Thoracic aorta (tissue), 2 donors: ENCODE measurements at places on chromosomes 6 and 20.

- peak overlapping the region; percentile 21 for H3K4me3 ChIP-seq
- H3K27me3 ChIP-seq, result no peaks in the 10 kb centered on the region
- H3K36me3 ChIP-seq, result no peaks in the 10 kb centered on the region
- no peak overlapping the region for H3K27ac ChIP-seq
- H3K4me1 ChIP-seq, result peaks cover 43% of the 10 kb centered on the region
These were observed 226.2 kb upstream of the MARCKS start for GRCh38 chr6:113630738-113631535.

DNA sequence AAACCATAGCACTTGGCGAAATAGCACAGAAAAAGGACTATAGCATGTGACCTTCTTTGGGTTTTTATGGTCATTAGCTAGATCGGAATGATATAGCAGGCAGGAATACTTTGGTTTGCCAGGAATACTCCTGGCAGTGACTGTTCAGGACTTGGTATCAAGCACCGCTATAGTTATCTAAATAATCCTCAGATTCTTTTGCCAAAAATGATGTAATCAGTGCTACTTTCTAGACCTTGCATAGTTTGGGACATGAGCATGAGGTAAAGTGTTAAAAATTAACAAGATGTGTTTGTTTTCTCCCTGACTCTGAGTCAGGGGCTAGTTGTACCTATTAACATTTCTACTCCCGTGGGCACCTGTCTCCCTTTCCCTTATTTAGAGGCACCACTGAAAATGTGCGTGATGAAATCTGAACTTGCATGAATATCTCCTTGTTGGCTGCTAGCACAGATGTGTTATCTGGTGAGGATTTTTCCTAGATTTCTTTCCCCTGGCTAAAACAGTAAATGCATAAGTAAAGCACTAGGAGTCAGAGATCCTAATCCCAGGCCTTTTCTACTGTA lies 511.0 kb downstream of the CDKAL1 start:
- no peaks in the 10 kb centered on the region for H3K36me3 ChIP-seq
- no peak overlapping the region for H3K4me3 ChIP-seq
- no peaks in the 10 kb centered on the region for H3K27me3 ChIP-seq

DNA sequence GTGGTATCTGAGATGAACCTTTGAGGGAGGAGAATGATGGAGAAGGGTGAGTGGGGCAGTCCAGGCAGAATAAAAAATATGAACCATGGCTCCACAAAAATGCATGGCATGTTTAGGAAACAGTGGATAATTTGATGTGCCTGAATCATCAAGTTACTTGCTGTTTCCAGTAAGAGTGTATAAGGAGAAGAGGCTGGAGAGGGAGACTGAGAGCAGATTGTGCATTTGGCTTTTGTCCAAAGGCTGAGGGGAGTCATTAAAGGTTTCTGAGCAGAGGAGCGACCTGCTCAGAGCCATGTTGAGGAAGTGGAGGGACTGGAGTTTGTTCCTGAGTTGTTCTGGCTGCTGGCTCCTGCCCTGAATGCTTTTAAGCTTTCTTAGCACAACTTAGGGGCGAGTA lies 6.1 kb downstream of the MMP24 start:
- DNase-seq, result no peak
- H3K36me3 ChIP-seq, result no peaks in the 10 kb centered on the region

- no peak for DNase-seq
- H3K27ac ChIP-seq, result no peak overlapping the region
- no peak overlapping the region for H3K4me3 ChIP-seq
- no peaks in the 10 kb centered on the region for H3K27me3 ChIP-seq
These were observed 455.1 kb downstream of the ADGRB3 start for GRCh38 chr6:69090132-69090531.

DNA sequence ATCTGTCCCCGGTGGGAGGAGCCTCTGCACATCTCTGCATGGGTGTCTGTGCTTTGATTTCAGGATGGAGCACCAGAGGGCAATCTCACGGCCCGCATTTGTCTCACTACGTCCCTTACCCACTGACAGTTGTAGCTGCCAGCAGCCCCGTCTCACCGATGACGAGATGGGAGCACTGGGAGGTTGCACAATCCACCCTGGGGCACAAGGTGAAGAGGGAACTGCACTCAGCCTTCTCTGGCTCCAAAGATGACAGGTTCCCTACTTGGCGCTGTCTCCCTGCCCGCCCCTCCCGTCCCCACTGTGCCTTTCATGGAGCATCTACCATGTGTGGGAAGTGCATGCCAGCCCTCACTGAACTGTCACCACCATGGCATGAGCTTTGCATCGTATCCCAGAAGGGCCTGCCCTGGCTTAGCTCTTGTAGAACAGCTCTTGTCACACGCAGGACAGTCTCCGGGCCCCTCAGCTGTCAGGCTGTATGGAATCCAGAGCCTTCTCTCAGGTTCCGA lies 99.9 kb upstream of the PMEPA1 start:
- no peak overlapping the region for H3K4me3 ChIP-seq
- no peaks in the 10 kb centered on the region for H3K4me1 ChIP-seq
- no peaks in the 10 kb centered on the region for H3K36me3 ChIP-seq
- no peaks in the 10 kb centered on the region for H3K27me3 ChIP-seq

DNA sequence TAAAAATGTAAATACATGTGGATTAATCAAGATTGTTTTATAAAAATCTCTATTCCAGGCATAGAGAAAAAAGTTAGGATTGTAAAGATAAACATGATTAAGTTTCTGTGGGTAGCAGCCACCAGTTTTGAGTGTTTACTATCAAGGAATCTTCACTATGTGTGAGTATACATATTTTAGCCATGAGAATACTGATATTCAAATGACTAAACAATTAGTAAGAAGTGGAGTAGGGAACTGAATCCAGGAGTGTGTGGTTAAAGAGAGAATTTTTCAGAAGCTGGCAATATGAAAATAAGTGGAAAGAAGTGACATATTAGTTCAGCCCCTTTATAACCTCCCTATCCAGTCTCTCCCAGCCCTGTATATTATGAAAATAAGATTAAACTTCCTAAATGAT lies 10.3 kb downstream of the ELOVL2 start:
- no peak for DNase-seq
- no peak overlapping the region for H3K4me3 ChIP-seq
- H3K36me3 ChIP-seq, result no peaks in the 10 kb centered on the region
- H3K27ac ChIP-seq, result no peak overlapping the region

GRCh38 chr6:43951063-43951755 lies 176.0 kb downstream of the MRPL14 start:
- no peaks in the 10 kb centered on the region for H3K36me3 ChIP-seq
- H3K4me3 ChIP-seq, result no peak overlapping the region
- no peak overlapping the region for H3K27ac ChIP-seq
- DNase-seq, result no peak
- H3K27me3 ChIP-seq, result no peaks in the 10 kb centered on the region

DNA sequence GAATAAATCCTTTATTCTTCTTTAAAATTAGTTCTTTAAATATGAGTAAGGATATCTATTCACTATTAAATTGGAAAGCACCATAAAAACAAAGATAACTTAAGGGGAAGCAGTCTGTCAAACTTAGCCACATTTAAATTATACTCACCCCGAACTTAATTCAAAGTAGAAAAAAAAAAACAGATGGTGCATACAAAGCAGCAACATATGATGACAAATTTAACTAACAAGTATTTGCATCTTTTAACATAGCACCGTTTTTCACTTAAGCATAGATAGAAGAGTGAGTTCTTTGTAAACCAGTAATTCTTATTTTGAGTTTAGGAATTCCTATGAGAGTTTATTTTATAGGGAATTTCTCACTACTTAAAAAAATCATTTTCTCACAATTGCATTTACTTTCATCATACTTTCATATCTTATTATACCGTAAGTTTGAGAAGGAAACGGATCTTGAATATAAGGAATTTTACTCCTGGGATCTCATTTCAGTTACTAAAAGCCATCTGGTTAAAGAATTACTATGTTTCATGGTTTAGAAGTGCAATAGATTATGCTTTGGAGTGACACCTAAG lies 828.2 kb upstream of the MAP3K7 start:
- no peaks in the 10 kb centered on the region for H3K27me3 ChIP-seq
- no peak for DNase-seq
- no peaks in the 10 kb centered on the region for H3K36me3 ChIP-seq

- H3K4me1 ChIP-seq, result no peaks in the 10 kb centered on the region
- no peak overlapping the region for H3K4me3 ChIP-seq
- no peak overlapping the region for H3K27ac ChIP-seq
- no peaks in the 10 kb centered on the region for H3K27me3 ChIP-seq
- peaks cover 49% of the 10 kb centered on the region for H3K36me3 ChIP-seq
These were observed 45.8 kb downstream of the TBC1D7 start for GRCh38 chr6:13282393-13283069.

DNA sequence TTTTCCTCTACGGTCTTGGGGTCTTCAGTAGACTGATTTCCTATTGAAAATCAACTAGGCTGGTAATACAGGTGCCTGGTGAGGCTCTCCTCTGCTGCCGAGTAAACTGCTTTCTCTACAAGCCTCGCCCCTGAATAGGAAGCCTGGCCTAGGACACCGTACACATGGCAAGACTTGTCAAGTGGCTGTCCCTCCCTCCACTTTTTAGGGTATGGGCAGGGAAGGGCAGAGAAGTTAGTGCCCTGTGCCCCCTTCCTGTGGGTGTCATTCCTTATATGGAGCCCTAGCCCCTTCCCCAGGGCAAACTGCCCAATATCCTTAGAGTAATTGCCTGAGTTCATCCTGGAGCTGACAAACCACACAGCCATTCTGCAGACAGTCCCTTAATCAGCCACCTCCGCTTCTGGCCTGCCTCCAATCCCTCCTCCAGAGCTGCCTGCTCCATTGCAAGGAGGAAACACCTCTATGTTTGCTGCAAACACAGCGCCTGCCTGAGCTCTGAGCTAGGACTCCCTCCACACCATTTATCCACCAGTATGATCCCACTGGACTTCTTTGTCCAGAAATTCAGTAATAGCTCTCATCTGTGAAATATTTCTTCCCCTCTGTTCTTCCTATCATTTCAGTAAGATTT lies 93.1 kb downstream of the CHD6 start:
- no peaks in the 10 kb centered on the region for H3K27me3 ChIP-seq
- DNase-seq, result peak; percentile 29
- no peaks in the 10 kb centered on the region for H3K36me3 ChIP-seq
- peaks cover 22% of the 10 kb centered on the region for H3K4me1 ChIP-seq
- H3K4me3 ChIP-seq, result peak overlapping the region; percentile 45
- H3K27ac ChIP-seq, result no peak overlapping the region

DNA sequence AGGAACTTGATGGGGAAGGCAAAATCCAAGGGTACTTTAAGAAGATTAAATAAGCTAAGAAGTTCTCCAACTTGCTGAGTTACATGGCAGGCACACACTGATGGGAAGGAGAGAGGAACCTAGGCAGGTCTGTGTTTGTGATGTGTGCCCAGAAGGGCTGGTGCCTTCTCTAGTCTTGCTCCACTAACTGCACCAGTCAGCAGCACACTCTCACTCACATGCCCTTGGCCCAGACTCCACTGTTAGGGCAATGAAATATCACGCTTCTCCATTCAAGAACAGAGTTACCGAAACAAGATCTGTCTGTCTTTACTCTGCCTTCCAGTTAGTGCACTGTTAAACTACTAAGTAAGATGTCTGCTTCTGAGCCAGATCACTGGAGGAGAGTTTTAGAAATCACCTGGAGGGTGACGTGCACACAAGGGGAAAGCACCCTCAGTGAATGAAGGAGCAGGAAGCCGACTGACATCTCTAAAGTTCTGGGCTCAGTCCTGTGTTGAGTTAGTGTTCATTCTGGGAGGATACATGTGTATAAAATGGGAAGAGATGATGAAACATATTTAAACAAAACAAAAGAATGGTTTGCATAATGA lies 251.1 kb downstream of the FOXC1 start:
- H3K4me1 ChIP-seq, result peaks cover 60% of the 10 kb centered on the region
- peak overlapping the region; percentile 40 for H3K27ac ChIP-seq
- DNase-seq, result no peak
- no peak overlapping the region for H3K4me3 ChIP-seq

GRCh38 chr6:154550779-154551178 lies 40.3 kb upstream of the CNKSR3 start:
- H3K27ac ChIP-seq, result no peak overlapping the region
- no peaks in the 10 kb centered on the region for H3K27me3 ChIP-seq
- no peak for DNase-seq
- H3K36me3 ChIP-seq, result no peaks in the 10 kb centered on the region
- peaks cover 15% of the 10 kb centered on the region for H3K4me1 ChIP-seq

GRCh38 chr6:97462031-97462430 lies 179.0 kb upstream of the MMS22L start:
- H3K4me3 ChIP-seq, result no peak overlapping the region
- H3K27me3 ChIP-seq, result no peaks in the 10 kb centered on the region
- H3K4me1 ChIP-seq, result no peaks in the 10 kb centered on the region
- no peaks in the 10 kb centered on the region for H3K36me3 ChIP-seq

DNA sequence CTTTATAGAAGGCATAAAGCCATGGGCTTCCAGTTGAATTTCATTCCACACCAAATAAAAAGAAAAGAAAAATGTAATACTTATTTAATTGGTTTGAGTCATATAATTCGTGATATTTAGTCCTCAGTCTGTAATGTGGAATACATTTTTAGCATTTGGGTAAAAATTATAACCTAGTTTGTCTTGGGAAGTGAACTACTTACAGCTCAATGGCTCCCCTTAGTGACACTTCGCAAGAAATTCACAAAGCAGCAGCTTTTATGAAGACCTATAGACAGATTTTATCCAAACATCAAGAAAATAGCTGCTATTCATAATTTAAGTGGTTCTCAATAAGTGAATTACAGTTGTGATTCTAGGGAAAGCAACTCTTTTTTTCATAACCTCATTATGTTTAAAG lies 72.1 kb downstream of the RSPO3 start:
- no peaks in the 10 kb centered on the region for H3K27me3 ChIP-seq
- H3K27ac ChIP-seq, result no peak overlapping the region
- no peaks in the 10 kb centered on the region for H3K36me3 ChIP-seq
- no peak for DNase-seq
- no peak overlapping the region for H3K4me3 ChIP-seq

GRCh38 chr20:25274891-25275812 lies 27.3 kb downstream of the PYGB start:
- H3K4me1 ChIP-seq, result no peaks in the 10 kb centered on the region
- H3K27ac ChIP-seq, result no peak overlapping the region
- no peak for DNase-seq
- H3K36me3 ChIP-seq, result peaks cover 86% of the 10 kb centered on the region
- H3K27me3 ChIP-seq, result no peaks in the 10 kb centered on the region

DNA sequence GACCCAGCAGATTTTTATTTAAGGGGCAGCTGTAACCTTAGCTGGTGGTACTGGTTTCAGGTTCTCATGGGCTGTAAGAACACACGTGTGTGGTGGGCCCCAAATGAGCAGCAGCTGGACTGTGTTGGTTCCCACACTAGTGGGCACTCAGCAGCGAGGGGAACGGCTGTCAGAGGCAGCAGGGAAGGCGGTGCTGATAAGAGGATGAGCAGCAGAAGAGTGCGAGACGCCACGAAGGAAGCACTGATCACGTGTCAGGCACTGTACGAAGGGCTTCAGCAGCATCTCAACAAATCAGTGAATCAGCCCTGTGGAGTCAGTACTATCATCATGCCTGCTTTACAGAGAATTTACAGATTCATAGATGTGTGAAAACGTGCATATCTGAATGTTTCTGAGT lies 41.0 kb upstream of the EMILIN3 start:
- H3K4me1 ChIP-seq, result peaks cover 15% of the 10 kb centered on the region
- DNase-seq, result no peak
- no peak overlapping the region for H3K27ac ChIP-seq
- H3K27me3 ChIP-seq, result no peaks in the 10 kb centered on the region
- H3K4me3 ChIP-seq, result no peak overlapping the region
